ENCODE measurements at places on chromosomes 4 and X.

GRCh38 chr4:139525414-139525813, 30.6 kb downstream of the SETD7 start:
- H3K27me3 ChIP-seq: no peaks in the 10 kb centered on the region
- H3K4me1 ChIP-seq: no peaks in the 10 kb centered on the region

- no peaks in the 10 kb centered on the region for H3K4me1 ChIP-seq
- no peak for DNase-seq
- H3K27ac ChIP-seq: no peak overlapping the region
- H3K4me3 ChIP-seq: no peak overlapping the region
- no peaks in the 10 kb centered on the region for H3K27me3 ChIP-seq
These were observed 46.8 kb upstream of the PITX2 start for GRCh38 chr4:110669663-110670062.

GRCh38 chr4:159390648-159391047, 287.8 kb downstream of the RAPGEF2 start:
- H3K4me3 ChIP-seq: no peak overlapping the region
- H3K27ac ChIP-seq: no peak overlapping the region
- H3K27me3 ChIP-seq: peaks cover 2% of the 10 kb centered on the region
- H3K4me1 ChIP-seq: no peaks in the 10 kb centered on the region
- DNase-seq: no peak
- no peaks in the 10 kb centered on the region for H3K36me3 ChIP-seq

- H3K36me3 ChIP-seq: no peaks in the 10 kb centered on the region
- H3K27ac ChIP-seq: no peak overlapping the region
- H3K27me3 ChIP-seq: no peaks in the 10 kb centered on the region
- DNase-seq: no peak
These were observed 1.3 kb downstream of the CABS1 start for GRCh38 chr4:70336043-70336442.

GRCh38 chr4:72971572-72971971, 97.9 kb downstream of the COX18 start:
- H3K27me3 ChIP-seq: no peaks in the 10 kb centered on the region
- H3K27ac ChIP-seq: no peak overlapping the region
- no peaks in the 10 kb centered on the region for H3K4me1 ChIP-seq
- H3K36me3 ChIP-seq: no peaks in the 10 kb centered on the region

- no peak for DNase-seq
- no peak overlapping the region for H3K27ac ChIP-seq
- H3K4me1 ChIP-seq: no peaks in the 10 kb centered on the region
These were observed 15.6 kb downstream of the RPS3A start for GRCh38 chr4:151114986-151115385.
